Common myeloid progenitor, CD34-positive (primary cell): ENCODE measurements at places on chromosomes 2 and 18.

- no peak for DNase-seq
These were observed 7.9 kb downstream of the TMEM198 start for GRCh38 chr2:219551441-219552381.

DNA sequence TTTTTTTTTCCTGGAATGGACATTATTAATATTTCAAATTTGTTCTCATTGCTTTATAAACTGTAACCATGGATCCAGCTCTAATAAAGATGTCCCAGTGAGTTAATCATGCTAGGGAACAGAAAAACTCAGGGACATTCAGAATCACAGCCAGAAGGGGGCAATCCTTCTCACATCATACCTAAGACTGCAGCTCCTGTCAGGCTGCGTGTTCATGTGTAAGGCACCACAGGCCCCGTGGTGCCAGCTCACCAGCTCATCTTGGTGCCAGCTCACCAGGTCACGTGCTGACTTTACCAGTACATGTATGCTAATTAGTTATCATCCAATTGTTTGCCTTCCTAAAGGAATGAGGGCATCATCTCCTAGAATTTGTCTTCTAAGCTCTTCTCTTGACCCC, 84.7 kb upstream of the NEDD4L start:
- DNase-seq: peak; percentile 65

GRCh38 chr2:30361751-30362394, 85.2 kb upstream of the LCLAT1 start:
- no peak for DNase-seq

DNA sequence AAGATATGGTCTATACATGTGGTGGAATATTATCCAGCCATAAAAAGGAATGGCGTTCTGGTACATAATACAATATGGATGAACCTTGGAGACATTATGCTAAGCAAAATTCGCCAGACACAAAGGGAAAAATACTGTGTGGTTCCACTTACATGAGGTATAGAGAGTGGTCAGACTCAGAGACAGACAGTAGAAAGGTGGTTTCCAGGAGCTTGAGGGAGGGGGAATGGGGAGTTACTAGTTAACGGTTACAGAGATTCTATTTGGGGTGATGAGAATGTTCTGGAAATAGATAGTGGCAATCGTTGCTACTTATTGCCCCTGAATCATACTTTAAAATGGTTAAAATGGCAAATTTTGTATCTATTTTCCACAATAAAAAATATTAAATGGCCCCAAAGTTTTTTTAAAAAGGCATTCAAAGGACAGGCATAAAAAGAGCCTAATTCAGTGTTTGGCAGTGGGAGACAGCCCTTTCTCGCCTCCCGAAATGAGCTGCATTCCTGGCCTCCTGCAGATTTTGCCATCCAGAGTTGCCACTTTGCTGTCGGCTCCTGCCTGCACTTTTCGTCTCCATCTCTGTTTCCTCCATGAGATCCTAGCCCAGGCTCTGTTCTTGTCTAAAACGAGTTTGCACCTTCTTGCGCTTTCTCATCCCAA, 13.5 kb downstream of the TNFRSF11A start:
- no peak for DNase-seq

- no peak for DNase-seq
These were observed 294.9 kb downstream of the SOX11 start for GRCh38 chr2:5986801-5987787.

DNA sequence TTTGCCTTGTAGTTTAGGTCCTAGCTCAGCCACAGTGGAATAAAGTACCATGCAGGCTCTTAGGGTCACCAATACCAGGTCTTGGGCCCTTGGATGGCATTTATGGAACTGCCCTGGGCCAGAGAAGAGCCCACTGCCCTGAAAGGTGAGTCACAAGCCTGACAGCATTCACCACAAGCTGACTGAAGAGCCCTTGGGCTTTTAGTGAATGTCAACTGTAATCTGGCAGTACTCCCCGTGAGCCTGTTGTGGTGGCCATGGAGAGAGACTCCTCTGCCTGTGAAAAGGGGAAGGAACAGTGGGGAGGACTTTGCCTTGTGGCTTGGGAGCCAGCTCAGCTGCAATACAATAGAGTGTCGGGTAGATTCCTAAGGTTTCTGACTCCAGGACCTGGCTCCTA, 1389.7 kb downstream of the DSC3 start:
- no peak for DNase-seq

DNA sequence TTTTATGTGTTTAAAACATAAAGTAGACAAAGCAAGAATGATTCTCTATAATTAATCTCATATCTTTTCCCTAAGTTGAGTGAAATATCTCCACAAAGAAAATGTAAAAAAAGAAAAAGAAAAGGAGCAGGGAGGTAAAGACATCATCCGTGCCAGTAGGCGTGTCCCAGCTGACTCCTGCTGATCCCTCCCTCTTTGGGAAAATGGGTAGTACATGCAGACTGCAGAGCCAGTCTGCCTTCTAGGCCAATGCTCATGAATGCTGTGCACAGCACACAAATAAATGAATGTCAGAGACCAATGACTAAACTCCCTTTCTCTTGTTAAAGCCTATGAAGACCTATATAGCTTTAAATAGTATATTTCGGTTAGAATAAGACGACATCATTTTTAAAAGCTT, 64.7 kb downstream of the RAPH1 start:
- no peak for DNase-seq

GRCh38 chr2:119049968-119050704, 108.1 kb downstream of the MARCO start:
- peak; percentile 5 for DNase-seq

GRCh38 chr2:239568601-239569000, 167.8 kb upstream of the HDAC4 start:
- no peak for DNase-seq

DNA sequence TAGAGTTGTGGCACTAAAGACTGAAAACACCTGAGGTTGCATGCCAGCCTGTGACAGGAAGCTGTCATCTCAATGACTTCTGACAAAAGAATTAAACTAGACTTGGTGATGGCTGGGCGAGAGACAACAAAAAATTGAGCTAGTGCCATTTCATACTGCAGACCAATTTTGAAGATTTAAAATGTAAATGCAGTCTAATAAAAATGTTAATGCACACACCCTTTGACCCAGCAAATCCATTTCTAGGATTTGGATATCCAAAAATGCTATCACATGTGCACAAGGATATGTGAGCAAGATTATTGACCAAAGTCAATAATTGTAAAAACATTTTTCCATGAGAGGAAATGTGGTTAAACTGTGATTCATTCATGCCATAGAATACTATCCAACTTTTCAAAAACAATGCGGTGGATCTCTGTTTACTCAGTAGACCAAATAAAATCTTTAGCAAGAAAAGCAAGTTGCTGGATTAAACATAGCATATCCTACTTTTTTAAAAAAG, 5.6 kb downstream of the FBXO36 start:
- DNase-seq: no peak

DNA sequence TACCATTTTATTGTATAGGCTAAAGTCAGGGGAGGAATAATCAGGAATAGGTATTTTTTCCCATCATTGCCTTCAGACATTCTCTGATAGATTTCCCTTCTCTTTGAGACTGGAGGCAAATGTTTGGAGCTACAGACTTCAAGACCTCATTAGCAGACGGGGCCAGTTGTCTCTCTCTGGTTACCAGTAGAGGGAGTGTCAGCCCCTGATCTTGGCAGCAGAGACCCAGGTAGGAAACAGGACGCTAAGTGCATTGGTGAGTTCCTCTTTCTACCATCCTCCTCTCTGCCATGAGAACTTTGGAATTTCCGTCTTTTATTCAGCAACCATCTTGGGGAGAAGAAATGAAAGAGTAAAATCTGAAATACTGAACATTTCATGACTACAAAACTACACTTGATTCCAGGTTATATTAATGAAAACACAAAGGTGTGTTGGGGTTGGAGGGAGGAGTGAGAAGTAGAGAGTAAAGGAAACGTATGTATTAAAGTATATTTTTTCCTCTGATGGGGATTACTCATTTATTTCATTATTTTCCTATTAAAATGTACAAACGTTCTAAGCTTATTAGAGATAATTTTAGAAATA, 186.2 kb upstream of the GCFC2 start:
- DNase-seq: peak; percentile 3

DNA sequence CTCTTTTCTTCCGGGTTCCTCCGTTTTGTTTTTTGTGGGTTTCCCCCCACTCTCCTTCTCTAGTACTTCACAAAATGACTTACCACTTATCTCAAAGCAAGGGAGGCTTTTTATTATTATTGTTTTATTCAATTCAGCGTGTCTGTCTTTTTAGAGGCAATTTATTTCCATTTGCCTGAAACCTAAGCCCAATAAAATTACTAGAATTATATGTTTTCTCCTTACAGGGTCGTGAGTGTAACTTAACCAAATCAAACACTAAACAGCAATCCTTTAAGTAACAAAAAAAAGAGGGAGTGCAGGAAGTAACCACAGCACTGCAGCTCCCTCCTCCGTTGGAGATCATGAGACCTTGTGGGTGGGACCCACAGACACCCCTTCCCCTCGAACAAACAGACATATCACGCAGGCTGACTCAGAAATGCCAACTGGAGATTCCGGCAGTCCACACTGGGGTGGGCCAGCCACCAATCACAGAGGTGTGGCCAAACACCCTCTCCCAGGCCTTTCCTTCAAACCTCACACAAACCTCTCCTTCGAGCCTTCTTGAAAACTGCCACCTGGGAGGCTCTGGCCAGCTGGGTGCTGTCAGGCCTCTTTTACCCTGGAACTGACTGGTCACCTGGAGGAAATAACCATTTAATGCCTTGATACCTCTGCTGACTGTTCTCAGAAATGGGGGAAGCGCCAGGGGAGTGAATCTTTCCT, 207.1 kb upstream of the SMAD2 start:
- peak; percentile 13 for DNase-seq

- DNase-seq: no peak
These were observed 305.1 kb upstream of the SPRED2 start for GRCh38 chr2:65737452-65738011.
